ENCODE measurements at places on chromosomes 3 and 15.

GRCh38 chr3:19155375-19155774 lies 7.1 kb downstream of the KCNH8 start:
- DNase-seq = no peak

- no peak for DNase-seq
Measured at GRCh38 chr3:153591561-153592245, 429.7 kb downstream of the RAP2B start.

DNA sequence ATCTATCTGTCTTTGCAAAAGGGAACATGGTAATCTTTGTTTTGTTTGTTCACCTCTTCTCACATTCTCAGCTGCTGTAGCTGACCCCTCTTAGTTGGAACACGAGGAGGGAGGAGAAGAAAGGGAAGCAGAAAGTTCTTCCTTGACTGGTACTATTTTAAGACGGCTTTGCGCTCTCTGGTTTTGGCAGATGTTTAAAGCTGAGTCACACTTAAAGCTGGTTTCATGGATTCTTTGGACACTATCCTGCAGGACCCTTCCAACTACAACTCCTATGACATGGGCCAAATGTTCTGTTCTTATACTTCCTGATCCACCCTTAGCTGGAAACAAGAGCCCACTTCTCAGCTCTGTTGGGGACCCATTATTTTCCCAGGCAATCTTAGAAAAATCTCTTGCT lies 40.6 kb upstream of the FXR1 start:
- no peak for DNase-seq

- no peak for DNase-seq
Measured at GRCh38 chr3:190560013-190560895, 46.4 kb downstream of the IL1RAP start.

GRCh38 chr15:101038327-101039003 lies 119.3 kb downstream of the LRRK1 start:
- DNase-seq = no peak

DNA sequence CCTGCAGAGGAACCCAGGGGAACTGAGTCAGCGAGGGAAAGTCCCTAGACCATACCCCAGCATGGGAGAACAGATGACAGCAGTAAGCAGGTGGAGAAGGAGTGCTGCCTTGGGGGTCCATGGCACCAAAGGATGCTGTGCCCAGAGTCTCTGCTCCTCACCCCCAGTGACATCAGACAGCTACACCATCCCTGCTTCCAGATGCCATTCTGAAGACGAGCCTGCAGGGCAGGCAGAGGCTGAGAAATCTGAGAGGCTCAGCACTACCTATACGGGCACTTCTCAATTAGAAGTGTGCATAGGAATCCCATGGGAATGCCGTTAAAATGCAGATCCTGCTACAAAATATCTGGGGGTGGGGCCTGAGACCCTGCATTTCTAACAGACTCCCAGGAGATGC lies 211.3 kb upstream of the NSMCE3 start:
- DNase-seq = no peak

- DNase-seq = no peak
Measured at GRCh38 chr3:42159147-42159546, 68.0 kb downstream of the TRAK1 start.

DNA sequence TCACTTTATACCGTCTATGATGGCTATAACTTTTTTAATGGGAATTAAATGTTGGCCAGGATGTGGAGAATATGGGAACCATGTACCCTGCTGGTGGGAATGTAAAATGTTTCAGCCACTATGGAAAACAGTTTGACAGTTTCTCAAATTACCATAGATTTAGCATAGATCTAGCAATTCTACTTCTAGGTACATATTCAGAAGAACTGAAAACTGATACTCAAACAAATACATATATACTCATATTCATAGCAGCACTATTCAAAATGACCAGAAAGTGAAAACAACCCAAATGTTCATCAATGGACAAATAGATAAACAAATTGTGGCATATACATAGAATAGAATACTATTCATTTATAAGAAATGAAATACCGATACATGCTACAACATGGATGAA lies 539.4 kb downstream of the IGSF11 start:
- DNase-seq = no peak
